Anterior cingulate cortex (tissue), 58 donors: ENCODE measurements at places on chromosomes 13 and 19.

- DNase-seq = no peak
Observed at GRCh38 chr19:3851254-3852176, 17.3 kb downstream of the ZFR2 start.

DNA sequence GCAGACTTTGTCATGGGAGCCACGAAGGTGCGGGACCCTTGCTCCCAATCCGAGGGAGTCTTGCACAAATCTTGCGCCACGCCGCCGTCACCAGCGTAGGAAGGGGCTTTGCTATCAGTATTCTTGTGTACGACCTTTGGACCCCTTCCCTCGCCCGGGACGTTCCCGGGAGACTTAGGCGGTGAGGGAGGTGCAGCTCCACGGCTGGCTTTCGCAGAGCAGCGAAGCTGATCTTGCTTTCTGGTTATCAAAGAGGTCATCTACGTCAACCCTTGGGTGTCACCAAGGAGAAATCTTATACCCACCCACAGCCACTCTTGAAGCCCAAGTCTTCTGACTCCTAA is 583 bp downstream of the TECR start:
- DNase-seq = no peak

DNA sequence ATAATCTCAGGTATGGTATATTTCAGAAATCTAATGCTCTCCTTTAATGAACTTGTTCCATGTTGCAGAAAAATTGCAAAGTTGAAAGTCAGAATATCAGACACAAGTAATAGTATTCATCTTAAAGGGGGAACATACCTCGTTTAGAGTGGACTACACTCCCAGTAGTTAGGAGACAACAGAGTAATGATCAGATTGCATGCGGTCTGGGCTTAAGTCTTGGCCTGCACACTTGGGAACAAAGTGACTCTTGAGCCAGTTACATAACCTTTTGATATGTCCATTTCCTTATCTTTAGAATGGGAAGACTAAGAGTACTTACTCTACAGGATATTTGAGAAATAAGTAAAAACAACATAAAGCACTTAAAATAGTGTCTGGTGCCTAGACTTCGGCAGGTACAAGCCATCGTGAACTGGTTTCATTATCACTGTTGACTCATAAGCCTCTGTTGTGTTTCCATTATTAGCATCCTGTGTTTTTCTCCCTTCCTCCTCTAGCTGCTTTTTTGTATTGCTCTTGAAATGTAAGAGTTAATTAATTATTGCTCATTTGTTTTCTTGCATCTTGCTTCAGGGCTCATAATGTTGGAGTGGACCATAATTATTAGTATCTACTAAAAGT is 53.0 kb downstream of the DPY19L3 start:
- DNase-seq = no peak

DNA sequence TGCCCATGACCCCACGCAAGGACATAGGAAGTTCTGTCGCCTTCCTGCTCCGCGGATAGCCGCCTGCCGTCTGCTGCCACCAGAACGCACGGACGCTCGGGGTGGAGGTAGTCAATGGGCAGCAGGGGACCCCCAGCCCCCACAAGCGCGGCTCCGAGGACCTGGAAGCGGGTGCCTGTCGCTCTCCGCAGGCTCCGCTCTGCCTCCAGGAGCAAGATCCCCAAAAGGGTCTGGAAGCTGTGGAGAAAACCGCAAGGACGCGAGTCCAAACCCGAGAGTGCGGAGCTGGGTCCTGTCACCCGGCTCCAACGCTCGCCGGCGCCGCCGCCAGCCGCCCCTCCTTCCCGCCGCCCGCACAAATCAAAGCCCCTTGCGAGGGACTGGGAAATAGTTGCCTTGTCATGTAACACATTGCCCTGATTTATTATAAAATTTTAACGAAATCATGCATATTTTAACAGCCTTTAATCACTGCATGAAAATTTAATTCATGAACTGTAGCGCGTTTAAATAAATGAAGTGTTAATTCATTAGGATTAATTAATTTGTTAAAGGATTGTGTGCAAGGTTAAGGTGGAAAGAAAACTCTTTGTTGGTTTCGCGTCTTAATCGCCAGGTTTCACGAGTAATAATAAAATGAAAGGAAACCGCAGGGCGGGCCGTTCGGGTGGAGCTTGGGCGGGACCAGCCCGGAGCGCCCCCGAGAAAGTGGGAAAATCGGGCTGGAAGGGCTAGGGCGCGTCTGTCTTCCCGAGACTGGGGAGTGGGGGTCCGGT is 5.5 kb upstream of the POU4F1 start:
- DNase-seq = no peak

DNA sequence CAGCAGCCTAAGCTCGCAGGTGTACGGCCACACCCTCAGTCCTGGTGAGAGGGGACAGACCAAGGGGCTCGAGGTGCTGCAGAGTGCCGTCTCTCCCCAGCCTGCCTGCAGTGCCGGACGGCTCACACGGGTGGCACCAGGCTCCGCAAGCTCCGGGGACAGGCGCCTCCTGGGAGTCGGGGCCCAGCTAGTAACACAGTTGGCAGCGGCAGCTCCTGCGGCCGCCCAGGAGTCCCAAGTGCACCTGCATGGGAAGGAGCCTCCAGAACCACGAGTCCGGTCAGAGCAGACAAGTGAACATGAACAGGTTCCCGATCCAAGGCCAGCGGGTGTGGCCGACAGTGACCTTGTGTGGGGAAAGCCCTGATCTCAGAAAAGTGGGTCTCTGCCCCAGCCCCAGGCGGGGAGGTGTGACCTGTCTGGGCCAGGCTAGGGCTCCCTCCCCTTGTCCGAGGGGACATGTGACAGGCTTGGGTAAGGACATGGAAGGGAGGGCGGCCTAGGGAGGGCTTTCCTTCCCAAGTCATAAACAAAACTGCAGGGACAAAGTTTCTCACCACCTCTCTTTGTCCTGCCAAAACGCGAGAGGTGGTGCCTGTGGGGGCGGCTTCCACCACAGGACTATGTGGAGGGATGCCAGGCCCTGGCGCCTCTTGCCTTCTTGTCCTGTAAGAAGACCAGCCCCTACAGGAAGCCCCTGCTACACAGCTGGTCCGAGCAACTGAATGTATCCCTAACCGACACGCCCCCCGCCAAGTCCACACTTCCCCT is 46.5 kb downstream of the MLLT1 start:
- no peak for DNase-seq

GRCh38 chr13:110443622-110444225 is 117.8 kb downstream of the RAB20 start:
- DNase-seq = no peak

DNA sequence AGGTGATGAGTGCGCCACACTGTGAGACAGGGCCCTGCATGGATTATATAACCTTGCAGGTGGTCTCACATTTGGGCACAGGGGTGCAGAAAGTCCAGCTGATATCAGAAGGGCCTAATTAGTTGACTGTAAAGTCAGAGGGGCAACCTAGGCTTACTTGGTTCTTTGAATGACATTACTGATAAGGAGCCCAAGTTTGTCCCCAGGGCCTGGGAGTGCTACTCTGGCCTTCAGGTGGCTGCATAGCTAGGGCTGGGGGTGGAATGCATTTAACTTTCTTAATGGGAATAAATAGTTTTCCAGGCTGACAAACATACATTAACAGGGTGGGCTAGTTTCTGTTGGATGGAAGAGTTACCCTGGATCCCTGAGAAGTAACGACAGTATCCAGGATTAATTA is 3.3 kb downstream of the WDR87 start:
- no peak for DNase-seq
